ENCODE measurements at places on chromosomes 3 and 15.

- DNase-seq: peak; percentile 18
Observed at GRCh38 chr3:141400073-141400971, 32.0 kb downstream of the ZBTB38 start.

GRCh38 chr15:77187751-77188464 is 117.0 kb upstream of the TSPAN3 start:
- no peak for DNase-seq

- DNase-seq: no peak
Observed at GRCh38 chr15:59329570-59330350, 42.9 kb downstream of the MYO1E start.

- no peak for DNase-seq
Observed at GRCh38 chr15:80780416-80781221, 1.4 kb downstream of the CEMIP start.

GRCh38 chr3:170585937-170586310 is at the start of gene SLC7A14:
Gene SLC7A14, minus strand, starts transcription at chr3:170586075. Its CDS starts 59,139 bp downstream, at chr3:170526936.
- DNase-seq: peak; percentile 39

- DNase-seq: no peak
Observed at GRCh38 chr3:161821591-161821990, 325.0 kb downstream of the OTOL1 start.

DNA sequence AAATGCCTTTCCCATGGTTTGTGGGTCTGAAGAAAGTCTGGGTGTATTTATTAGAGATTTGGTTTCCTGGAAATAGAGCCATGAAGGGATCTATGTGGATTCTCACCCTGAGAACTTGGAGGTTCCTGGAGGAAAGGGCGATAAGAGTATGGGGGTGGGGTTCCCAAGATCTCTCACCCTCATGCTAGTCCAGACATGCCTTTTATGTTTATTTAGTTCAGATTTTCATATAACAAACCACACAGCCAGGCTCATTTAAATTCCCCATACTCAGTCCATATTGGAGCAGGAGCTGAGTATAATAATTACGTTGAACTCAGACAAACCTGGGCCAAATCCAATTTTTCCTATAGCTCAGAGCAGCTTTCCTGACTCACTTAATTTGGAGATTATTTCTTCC is 566.6 kb downstream of the GOLGA6L6 start:
- DNase-seq: no peak

- DNase-seq: no peak
Observed at GRCh38 chr15:88842156-88842555, 38.9 kb downstream of the ACAN start.

DNA sequence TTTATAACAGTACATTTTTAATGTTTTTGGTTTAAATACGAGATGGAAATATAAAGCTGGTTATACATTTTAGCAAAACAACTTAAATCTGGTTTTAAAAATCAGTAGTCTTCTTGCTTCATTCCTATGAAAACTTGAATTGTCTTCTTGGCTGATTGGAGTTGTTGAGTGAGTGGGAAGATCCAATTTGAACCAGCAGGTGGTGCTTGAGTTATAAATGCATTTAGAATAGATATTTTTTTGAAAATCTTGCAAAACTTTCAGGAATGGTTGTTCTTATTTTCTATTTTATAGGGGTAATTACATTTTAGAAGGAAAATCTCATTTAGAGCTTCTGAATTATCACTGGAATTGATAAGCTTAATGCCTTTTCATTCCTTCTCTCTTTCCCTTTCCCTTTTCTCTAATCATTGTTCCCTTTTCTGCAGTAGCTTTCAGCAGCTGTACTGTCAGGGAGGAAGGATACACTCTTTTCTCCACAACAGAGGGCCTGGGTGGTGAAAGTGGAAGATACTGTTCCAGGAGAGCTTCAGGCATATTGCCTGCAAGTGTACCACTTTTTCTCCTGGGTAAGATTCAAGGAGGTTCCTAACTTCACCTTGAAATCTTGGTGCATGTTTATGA is 335.6 kb downstream of the NLGN1 start:
- no peak for DNase-seq

GRCh38 chr15:90362936-90363212 is 10.8 kb downstream of the ZNF774 start:
- no peak for DNase-seq

DNA sequence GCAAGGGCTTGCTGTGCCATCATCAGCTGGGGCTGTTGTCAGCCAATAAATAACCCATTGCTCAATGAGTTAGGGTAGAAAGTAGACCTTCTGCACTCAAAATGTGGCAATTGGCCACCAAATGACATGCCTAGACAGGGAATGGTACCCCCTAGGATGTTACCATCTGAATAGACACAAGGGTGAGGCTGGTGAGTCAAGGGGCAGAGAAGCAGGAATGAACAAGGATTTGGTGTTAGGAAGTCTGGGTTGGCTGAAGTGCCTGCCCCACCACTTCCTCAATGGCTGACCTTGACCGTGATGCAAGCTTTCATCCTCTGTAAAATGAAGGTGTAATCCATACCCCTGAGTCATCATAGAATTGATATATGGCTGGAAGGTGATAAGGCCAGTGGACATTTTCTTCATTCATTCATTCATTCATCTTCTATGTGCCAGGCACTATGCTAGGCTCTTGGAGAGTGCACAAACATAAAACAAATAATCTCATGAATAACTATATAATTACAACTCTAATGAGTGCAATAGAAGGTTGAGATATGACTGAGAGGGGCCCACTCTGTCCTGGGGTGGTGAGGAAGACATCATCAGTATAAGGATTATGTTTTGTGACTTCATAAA is 4.4 kb upstream of the CA12 start:
- no peak for DNase-seq

DNA sequence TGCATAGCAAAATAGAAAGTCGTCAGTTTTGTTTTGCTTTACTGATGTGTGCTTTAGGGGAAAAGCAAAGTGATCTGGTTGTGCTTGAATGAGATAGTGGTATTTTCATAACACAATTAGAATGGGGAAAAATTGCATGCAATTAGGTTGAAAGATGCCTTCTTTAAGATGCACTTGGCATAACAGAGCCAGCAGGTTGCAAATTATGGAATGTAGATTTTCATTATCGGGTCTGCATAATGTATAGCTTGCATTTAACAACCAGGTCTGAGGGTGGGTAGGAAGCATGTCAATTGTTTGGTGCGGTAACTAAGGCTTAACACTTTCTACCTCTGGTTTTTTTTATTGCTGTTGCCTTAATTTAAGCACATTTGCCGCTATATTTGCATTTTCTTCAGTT is 370.7 kb upstream of the MCTP2 start:
- DNase-seq: no peak

DNA sequence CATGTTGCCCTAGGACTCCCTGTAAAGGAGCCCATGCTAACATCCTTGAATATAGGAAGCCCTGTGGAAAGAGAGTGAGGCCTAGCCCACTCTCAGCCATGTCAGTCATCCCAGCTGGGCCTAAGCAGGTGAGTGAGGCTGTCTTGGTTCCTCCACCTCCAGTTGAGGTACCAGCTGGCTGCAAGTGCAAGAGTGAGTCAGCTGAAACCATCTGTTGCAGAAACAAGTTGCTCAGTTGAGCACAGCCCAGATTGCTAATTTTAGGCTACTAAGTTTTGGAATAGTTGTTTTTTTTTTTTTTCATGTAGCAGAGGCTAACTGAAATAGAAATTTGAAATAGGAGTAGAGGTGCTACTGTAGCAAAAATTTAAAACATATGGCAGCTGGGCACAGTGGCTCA is 43.7 kb upstream of the ADPGK start:
- DNase-seq: no peak

DNA sequence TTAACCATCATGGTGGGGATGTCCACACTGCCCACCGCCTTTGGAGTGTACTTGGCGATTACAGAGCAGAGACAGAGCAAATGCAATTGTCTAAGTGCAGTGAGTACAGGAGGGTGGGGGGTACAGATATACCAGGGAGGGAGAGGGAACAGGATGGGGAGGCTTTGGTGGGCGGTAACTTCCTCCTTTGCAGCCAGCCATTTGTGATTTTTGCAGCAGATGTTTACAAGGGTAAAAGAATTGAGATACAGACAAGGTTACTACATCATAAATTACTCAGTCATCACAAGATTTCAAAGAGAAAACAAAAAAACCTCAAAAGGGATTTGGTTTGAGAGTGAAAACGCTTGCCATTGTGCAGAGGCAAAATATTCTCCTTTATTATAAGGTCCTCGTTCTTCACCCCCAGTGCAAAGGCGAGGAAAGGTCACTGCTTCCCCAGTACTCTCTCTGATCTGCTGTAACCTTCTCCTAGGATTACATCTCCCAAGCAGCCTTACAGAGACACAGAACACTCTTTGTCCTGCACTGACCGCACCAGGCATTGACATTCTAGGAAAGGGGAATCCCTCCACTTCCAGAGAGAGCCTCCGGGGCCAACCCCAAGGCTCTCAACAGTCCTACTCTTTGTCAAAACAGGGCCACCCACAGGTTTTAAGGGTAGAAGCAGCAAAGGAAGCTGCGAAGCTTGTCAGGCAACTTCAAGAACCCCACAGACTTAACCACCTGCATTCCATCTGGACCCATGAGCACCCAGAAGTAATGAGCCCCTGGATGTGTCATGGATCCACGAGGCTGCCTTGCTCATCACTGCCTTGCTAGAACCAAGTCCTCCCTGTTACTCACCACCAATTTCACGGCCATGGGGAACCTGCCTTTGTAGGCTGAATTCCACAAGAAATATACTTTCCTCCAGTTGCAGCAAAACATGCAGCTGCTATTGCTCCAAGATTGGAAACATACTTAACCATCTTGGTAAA is 117.3 kb downstream of the ADAMTS17 start:
- no peak for DNase-seq

DNA sequence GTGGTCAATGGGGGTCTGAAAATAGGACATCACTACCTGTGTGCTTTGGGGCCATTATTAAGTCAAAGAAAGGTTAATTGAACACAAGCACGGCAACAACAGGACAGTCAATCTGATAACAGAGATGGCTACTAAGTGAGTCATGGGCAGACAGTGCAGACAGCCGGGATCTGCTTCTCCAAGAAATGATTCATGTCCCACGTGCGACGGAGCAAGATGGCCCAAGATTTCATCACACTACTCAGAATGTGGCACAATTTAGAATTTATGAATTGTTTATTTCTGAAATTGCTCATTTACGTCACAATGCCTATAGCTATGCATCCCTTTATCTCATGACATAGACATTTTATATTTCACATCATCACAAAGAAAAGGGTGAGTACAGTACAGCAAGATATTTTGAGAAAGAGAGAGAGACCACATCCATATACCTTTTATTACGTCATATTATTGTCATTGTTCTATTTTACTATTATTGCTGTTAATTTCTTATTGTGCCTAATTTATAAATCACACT is 770.6 kb upstream of the NR2F2 start:
- no peak for DNase-seq

- no peak for DNase-seq
Observed at GRCh38 chr3:57281715-57282114, 10.8 kb downstream of the ASB14 start.

DNA sequence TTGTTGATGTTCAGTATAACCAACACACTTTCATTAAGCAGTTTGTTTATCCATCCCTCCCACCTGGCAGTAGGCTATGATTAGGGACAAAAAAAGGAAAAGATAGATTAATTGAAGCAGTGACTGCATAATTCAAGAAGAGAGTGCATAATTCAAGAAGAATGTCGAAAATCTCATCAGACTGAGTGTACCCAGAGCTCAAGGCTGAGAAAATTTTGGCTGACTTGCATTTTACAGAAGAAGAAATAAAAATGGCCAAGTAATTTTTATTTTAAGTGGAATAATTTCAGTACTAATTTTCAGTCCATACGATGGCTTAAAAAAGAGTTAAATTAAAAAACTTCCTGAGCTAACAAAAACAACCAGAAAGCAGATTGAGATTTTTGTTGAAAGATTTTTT is 145.4 kb upstream of the LRRFIP2 start:
- no peak for DNase-seq

GRCh38 chr3:68893600-68894239 is 38.6 kb downstream of the TAFA4 start:
- no peak for DNase-seq
